ENCODE measurements at places on chromosomes 7 and 10.

GRCh38 chr7:129671266-129671665 is 59.7 kb downstream of the NRF1 start:
- DNase-seq, result no peak

- peak; percentile 88 for DNase-seq
Observed at GRCh38 chr10:119199231-119199992, 8.0 kb upstream of the GRK5 start.

DNA sequence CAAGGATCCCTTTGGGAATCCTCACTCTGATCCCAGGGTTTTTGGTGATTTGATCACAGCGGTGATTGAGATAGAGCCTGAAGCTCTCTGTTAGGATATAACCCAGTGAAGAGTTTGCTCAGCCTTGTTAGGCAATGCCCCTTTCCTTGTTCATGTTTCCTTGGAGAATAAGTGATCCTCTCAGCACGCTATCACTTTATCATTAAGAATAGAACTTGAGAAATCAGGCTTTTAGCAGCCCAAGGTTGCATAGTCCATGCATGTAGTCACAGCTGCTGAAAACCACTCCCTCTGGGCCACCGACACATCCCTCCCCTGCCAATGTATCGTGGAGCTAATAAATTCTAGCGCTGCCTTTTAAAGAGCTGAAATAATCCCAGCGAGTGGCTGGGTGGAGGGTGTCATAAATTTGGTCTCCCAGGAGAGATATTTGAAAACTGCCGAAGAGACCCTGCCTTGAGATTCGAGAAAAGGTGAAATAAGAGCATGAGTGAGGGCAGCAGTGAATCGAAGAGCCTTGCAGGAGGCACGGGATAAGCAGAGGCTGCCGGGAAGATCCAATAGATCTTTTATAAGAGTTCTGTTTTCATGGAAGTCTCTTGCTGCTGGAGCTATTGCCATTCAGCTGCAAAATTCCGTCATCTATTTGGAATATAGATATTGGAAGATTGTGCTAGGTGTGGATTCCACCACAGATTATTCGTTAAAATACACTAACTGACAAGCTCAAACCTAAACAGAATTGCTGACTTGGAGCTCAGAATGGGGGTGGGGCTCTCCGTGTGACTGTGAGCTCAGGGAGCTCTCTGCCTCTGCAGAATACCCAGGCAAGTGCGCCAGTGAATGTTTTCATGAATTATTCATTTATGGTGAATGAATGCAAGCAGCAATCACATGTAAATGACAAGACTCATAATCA is 249.8 kb downstream of the TRIL start:
- peak; percentile 57 for DNase-seq

- DNase-seq, result no peak
Observed at GRCh38 chr10:7030134-7030855, 380.5 kb downstream of the SFMBT2 start.

- peak; percentile 23 for DNase-seq
Observed at GRCh38 chr10:90652519-90652918, 205.3 kb downstream of the HTR7 start.

All from neural progenitor cell (in vitro differentiated cells).